ENCODE measurements at places on chromosomes 12 and 14. TPM values are rescaled to one million over a fixed set of nuclear protein-coding genes. Genes with fewer than 3 reads are reported as not detected.

- no peak for DNase-seq
Measured at GRCh38 chr12:100913872-100914592, 119.5 kb downstream of the ANO4 start.

DNA sequence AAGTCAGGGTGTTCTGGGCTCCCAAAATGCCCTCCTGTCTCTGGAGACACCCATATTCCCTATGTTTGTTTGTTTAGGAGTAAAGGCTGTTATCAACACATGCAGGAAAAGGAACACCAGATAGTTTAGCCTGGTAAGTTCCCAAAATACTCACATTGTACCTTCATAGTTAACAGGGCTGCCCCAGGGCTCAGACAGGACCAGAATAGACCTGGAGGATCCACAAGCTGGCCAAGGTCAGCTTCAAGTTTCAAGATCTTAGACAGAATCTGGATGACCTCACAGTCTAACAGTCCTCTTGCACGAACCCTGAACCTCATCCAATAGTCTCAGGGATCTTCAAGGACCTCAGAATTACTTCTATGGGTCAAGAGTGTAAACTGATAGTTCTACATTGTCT, 18.1 kb upstream of the HSP90B1 start:
- no peak for DNase-seq

DNA sequence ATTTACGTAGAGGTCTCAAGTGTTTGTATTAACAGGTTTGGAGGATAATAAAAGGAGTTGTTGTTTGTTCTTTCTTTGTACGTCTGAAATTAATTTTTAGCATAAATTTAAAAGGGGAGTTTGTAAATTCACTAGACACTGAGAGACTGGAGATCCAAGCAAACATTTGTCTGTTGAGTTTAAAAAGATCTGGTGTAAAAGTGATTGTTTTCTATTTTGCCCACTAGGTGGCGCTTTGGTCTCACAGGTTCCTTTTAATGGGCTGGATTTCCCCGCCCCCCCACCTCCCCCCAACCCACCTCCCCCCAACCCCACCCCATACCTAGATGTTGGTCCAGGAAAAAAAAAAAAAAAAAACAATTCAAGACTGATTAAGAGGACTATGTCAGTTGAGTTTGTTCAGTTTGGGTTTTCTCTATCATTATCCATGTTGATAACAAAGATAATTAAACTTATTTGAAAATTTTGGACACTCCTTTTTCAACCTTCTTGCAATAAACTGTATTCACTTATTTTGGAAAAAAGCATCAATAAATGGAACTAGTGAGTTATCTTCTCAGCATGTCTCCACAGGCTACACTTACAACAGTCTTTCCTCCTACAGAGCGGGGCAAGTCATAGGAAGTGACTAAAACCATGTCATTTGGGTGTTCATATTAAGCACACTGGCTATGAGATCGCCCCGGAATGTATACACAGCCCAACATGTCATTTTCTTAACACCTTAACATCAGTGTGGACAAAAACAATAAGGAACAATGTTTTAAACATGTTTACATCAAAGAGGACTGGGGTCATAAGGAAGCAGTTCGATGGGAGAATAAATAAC, 841.1 kb downstream of the NRXN3 start:
- DNase-seq, result no peak

DNA sequence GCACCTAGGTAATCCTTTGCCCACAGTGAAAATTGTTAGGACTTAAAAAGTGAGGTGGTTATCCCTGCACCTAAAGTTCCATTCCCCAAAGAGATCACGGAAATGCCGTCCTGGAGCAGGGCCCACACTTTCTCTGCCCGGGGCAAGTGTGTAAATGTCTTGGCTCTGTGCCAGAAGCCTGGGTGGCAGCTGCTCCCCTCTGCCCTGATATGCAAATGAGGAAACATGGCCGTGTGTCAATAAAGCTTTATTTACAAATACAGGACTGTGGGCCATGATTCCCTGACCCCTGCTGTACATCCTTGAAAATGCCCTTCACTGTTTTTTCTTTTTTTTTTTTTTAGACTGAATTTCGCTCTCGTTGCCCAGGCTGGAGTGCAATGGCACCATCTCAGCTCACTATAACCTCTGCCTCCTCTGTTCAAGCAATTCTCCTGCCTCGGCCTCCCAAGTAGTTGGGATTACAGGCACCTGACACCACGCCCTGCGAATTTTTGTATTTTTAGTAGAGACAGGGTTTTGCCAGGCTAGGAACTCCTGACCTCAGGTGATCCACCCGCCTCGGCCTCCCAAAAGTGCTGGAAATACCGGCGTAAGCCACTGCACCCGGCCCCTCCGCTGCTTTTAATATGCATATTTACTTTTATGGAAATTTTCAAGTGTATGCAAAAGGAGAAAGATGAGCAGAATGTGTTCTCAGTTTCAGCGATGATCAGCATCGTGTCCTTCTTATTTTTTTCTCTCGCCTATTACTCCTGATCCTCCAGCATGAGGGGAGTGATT, 75.5 kb downstream of the GALNT9 start:
- no peak for DNase-seq

- peak; percentile 19 for DNase-seq
Measured at GRCh38 chr14:87133073-87133801, 859.7 kb downstream of the GALC start.

GRCh38 chr14:66056268-66056907, 429.8 kb upstream of the CCDC196 start:
- DNase-seq, result no peak

DNA sequence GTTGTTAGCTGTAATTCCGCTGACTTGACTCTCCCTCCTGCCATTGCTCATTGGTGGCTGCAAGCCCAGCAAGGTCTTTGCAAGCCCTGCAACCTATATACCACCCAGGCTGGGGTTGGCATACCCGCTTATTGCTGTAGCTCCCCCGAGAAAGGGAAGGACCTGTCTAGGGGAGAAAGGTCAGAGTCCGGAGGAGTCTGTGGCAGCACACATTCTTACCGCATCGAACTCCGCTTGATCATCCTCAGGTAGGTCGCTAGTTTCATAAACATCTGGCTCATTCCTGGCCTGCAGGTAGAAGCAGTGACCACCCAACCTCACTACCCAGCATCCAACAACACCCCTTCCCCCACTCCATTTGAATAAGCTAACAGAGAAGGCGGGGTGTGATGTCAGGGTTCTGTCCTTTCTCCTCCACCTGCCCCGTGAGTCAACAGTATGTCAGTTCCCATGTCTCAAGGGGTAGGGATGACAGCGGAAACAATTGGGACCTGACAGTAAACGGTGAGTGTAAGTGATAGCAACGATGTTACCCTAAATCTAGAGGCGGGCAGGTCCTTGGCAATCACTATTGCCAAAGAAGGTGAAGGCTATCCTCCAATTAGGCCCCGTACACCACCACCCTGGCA, 1.1 kb downstream of the DCTN2 start:
- no peak for DNase-seq

DNA sequence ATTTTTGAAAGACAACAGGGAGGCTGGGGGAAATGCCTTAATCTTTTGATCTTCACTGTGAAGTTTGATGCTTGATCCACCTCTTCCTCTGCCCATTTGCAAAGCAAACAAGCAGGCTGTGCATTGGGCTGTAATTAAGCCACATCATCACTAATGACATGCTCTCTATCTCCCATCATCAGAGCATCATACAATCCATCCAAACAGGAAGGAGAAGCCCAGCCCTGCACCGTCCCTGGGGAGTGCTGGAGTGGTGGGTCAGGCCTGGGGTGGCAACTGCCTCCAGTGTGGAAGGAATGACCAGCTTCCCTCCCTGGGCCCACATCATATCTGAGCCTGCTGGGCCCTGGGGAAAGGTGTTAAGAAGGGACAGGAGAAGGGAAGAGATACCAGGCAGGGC, 6.9 kb upstream of the KRT74 start:
- DNase-seq, result no peak

DNA sequence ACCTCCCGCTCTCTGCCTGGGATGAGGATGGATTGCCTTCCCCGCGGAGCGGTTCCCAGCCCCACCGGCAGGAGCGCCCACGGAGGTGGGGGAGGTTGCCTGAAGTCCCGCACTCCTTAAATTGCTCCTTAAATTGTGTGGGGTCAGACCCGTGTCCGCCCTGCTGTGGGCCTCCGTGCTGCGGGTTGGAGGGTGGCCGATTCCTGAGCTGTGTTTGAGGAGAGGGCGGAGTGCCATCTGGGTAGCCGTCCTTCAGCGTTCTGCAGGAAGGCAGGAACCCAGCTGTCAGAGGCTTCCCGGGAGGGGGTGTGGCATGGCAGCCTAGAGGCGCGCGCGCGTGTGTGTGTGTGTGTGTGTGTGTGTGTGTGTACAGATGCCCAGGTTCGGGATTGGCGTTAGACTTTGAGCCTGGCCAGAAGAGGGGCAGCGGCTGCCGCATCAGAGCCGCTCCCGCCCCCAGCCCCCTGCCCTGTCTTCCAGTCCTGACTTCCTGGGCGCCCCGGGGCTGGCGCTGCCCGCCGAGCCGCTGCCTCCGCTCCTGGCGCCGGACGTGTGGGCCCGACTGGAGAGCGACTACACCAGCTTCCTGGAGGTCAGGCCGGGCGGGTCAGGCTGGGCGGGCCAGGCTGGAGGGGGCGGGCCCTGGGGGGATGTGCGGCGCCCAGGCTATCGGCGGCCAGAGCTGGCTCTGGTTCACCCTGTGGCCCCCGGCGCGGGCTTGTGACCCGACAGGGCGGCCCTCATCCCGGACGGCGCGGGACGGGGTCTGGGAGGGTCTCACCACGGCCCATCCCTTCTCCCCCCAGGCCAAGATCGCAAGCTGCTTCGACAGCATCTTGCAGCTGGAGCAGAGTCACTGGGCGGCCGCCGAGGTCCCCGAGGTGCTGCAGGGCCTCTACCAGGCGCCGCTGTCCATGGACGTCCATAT, 9.2 kb downstream of the EXOC3L4 start:
- DNase-seq, result peak; percentile 64

DNA sequence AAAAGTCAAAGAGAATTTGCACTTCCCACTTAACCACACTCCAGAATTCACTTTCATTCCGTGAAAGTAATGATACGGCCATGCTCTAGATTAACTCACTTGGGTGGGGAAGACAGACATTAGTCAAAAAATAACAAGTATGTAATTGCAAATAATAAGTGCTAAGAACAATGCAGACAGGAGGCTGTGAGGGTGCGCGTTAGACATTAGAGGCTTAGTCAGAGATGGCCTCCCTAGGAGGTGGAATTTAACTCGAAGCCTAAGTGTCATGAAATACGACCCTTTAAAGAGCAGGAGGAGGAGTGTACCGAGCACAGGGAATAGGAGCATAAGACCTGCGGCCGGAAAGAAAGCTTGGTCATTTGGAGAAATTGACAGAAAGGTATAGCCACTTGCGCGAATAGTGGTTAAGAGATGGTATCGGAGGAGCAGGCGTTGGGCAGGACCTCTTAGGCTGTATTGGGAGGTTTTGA, 628 bp downstream of the SNRPF start:
- DNase-seq, result no peak

GRCh38 chr12:129928643-129929042, 24.8 kb upstream of the TMEM132D start:
- no peak for DNase-seq

GRCh38 chr12:130661486-130662255, 54.4 kb downstream of the RIMBP2 start:
- DNase-seq, result no peak

- no peak for DNase-seq
Measured at GRCh38 chr12:98228683-98229539, 286.5 kb upstream of the TMPO start.

DNA sequence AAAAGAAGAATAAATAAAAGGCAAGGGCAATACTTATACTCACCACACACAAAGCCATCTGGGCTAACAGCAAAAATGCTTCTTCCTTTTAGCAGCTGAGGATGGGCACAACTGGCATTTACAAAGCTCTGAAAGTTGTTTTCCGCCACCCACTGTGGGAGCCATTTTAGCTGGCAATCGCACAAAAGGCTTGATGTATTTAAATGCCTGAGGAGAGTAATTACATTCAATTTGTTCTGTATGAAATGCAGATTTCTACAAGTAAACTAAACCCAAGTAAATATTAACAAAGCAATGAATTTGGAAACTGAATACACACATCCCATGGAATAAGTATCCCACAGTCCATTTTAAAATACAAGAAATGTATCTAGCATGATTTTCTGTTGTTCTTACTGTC, 37.5 kb downstream of the LRIG3 start:
- no peak for DNase-seq

DNA sequence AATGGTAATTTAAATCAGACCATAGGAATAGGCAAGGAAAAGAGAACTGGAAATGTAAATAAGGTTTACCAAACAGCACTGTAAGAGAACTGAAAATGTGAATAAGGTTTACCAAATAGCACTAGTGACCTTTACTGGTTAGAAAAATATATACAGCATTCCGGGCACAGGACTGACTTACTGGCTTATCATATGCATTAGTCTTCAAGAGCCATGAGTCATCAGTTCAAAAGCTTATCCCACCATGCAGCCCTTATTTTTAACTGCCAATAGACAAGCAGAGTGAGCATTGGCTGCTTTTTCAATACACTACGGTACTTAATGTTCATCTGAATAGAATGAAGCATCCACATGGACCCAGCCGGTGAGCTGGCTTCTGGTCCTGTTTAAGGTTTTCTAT, 13.0 kb upstream of the NELL2 start:
- no peak for DNase-seq

DNA sequence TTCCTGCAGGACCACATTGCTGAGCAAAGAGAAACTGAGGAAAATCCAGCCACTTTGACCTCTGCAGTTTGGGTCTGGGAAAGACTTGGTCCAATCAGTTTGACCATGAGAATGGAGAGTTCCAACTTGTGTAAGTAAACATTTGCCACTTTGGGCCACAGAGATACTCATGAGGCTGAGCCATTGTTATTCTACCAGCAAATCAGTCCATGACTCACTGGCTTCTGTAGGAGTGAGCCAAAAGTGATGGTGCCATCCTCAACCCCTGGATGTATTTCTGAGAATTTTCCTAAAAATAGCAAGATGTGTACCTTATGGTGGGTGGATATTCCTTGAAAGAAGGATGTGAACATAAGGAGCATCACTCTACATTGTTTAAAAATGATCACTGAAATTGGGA, 192.9 kb upstream of the OR4E1 start:
- no peak for DNase-seq

GRCh38 chr14:69593018-69593677, 18.2 kb upstream of the SUSD6 start:
- DNase-seq, result no peak

DNA sequence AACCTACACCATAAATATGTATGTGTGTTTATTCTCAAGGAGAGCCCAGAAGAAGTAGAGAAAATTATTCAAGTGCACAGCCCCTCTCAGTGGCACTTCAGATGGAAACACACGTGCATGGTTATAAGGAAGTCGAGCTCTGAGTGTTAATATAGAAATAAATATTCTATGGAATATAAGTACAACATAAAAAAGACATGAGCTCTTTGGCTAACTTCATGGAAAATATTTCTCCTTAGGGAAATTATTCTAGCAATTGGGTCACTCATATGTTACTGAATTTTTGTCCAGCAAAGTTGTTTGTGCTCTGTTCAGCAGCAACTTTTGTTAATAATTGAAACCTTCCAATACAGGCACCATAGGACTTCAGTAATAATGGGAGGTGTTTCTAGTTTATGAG, 939.0 kb downstream of the LRFN5 start:
- no peak for DNase-seq

MAPK1IP1L gene
- 68.2 TPM for total RNA-seq

MAP3K9 gene
- total RNA-seq, result 1.9 TPM

TC2N gene
- 4.1 TPM for total RNA-seq

DHRS1 gene
- total RNA-seq, result 6.9 TPM

BDKRB2 gene
- total RNA-seq, result 0.49 TPM

TULP3 gene
- total RNA-seq, result 4.8 TPM

SMIM41 gene
- total RNA-seq, result 0.30 TPM

TSHR gene
- total RNA-seq, result not detected

TAS2R46 gene
- total RNA-seq, result 0.30 TPM

SDSL gene
- 13.3 TPM for total RNA-seq

SYCP3 gene
- total RNA-seq, result not detected

MUCL1 gene
- not detected for total RNA-seq

TGFB3 gene
- total RNA-seq, result 27.2 TPM

ALDH1L2 gene
- 3.0 TPM for total RNA-seq

ERP27 gene
- 0.14 TPM for total RNA-seq

Data from left ventricle myocardium inferior (tissue), 1 donor.